ENCODE measurements at places on chromosomes 12 and 14. TPM values are rescaled to one million over a fixed set of nuclear protein-coding genes. Genes with fewer than 3 reads are reported as not detected.

The SOX5 gene
- total RNA-seq, result 4.8 TPM

The IGFBP6 gene
- 1,794 TPM for total RNA-seq

The RTL1 gene
- not detected for total RNA-seq

The AVPR1A gene
- 0.56 TPM for total RNA-seq

The IFNG-AS1 gene
- not detected for total RNA-seq

The GPR135 gene
- total RNA-seq, result 3.1 TPM

The HSPA2 gene
- total RNA-seq, result 2.3 TPM

The CLBA1 gene
- 4.6 TPM for total RNA-seq
